Activated naive CD4-positive, alpha-beta T cell (primary cell): ENCODE measurements at places on chromosomes 2 and 18.

DNA sequence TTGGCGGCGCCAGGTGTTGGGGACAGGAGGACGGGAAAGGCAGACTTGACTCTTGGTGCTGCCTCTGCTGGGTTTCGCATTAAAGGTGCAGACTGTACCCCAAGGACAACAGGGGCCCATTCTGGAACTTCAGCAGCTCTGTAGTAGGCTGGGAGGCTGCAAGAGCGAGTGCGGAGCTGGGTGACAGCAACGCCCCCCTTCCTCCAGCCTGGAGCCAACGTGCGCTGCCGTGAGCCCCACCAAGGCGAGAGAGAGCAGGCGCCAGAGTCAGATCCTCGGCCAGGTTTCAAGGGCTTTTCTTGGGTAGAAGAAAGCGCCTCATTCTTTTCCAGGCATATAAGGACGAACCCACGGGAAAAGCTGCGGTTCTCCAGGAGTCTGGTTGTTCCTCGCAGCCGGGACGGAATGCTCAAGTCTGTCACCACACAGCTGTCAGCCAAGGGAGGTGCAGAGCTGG lies 1.9 kb downstream of the DOK6 start:
- DNase-seq = no peak

DNA sequence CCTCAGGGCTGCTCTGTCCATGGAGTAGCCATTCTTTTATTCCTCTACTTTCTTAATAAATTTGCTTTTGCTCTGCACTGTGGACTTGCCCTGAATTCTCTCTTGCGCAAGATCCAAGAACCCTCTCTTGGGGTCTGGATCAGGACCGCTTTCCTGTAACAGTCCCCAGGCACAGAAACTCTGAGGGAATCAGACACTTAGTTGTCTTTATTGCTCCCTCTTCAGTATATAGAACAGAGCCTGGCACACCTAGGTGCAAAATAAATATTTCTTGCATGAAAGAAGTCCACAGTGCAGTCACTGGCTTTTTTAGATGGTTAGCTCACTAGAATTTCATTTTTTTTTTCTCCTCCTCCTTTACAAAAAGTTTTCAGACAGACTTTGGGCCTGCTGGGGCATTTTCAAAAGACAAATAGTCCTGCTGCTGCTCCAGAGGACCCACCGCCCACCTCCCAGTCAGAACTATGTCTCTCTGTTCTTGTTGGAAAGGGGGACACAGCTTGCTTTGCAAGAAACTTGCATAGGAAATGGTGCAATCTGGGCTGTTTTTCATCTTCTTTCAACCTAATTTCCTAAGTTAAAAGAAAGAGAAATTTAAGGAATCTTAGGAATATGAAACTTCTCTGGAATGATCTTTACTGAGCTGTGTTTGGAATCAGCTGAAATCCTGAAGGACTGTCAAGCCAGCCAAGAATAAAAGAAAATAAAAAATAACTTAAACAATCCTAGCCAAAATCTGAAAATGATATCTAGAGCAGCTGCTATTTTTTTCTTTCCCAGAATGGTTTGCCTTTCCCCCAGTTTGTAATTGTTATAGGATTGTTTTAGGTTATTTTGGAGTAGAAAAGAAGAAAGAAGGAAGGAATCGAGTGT lies 31.7 kb upstream of the MAP4K3 start:
- DNase-seq = no peak

- DNase-seq = no peak
Measured at GRCh38 chr2:120594856-120595685, 140.6 kb upstream of the GLI2 start.

GRCh38 chr2:8515864-8516533 lies 165.9 kb upstream of the ID2 start:
- no peak for DNase-seq

DNA sequence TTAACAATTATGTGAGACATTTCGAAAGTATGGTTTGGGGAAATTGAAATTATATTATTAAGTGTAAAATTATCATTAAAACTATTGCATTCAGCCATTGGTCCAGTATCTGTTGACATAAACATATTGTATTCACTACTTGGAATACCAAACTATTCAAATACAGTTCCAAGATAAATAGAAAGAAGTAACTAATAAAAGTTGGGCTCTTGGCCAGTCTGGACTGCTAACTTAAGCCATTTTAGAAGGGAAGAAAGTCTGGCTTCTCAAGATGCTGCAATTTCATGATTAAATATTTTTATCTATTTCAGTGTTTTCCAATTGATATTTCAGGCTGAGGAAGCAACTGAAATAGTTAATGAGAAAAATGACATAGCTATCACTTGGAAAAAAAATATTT lies 109.8 kb upstream of the CHRNA1 start:
- DNase-seq = no peak

DNA sequence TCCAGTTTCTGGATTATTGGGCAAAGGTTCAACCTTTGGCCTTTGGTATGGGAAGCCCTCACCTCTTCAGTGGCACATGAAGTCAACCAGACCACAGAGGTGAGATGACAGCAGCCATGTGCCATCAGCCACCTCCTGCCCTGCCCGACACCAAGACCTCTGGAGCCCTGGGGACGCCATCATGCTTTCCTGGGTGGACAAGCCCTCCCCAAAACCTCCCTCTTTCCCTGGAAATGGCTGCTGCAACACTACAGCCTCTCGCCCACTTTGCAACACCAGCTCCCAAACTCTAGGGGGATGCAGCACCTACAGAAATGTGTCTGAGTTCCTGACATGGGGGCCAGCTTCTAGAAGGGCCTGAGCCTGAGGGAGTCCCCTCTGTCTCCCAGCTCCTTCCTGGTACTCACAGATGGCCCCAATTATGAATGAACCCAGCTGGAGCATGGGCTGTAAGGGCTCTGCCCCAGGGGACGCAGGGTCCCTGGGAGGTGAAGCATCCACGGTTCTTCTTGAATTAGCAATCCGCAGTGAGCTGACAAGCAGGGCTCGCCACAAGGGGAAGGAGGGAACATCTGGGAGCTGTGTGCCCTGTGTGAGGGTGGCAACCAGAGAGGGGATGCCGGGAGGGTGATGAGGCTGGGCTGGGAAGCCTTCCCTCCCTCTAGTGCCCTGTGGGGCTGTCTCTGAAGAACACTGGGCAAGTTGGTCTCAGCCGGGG lies 268.5 kb upstream of the HDAC4 start:
- DNase-seq = no peak

- no peak for DNase-seq
Measured at GRCh38 chr2:217527590-217528202, 475.1 kb downstream of the TNS1 start.

DNA sequence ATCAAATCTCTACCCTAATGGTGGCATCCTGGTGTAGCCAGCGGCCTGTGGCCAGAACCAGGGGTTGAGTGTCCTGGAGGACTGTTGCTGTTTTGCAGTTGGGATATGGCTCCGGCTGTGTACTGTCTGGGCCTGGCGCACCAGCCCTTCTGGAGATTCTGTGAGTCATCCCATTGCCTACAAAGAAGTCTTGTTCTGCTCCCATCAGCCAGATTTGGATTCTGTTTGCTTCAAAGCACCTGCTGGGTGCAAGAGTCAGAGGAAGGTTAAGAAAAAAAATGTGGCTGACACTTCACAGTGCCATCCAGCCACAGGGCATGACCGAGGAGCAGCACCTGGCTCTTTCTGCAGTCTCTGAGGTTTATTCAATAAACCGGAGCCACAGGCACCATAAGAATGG lies 41.0 kb upstream of the ASAP2 start:
- DNase-seq = no peak

- DNase-seq = no peak
Measured at GRCh38 chr2:160269365-160269764, 69.3 kb upstream of the ITGB6 start.

DNA sequence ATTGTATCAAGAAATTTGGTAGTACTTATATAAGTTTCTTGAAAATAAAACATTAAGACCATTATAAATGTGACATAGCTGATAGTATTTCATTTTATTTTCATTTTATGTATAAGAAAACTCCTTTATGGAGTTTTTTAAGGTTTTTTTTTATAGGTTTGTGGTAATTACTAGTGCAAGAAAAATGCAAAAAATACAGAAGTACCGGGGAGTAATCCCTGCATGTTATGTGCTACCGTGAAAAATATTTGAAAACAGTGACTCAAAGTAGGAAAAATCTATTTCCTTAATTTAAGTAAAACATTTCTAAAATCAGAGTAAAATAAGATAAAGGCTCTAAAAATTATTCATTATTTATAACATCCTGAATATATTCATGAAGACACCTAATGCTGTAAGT lies 21.6 kb downstream of the ZSWIM2 start:
- no peak for DNase-seq

DNA sequence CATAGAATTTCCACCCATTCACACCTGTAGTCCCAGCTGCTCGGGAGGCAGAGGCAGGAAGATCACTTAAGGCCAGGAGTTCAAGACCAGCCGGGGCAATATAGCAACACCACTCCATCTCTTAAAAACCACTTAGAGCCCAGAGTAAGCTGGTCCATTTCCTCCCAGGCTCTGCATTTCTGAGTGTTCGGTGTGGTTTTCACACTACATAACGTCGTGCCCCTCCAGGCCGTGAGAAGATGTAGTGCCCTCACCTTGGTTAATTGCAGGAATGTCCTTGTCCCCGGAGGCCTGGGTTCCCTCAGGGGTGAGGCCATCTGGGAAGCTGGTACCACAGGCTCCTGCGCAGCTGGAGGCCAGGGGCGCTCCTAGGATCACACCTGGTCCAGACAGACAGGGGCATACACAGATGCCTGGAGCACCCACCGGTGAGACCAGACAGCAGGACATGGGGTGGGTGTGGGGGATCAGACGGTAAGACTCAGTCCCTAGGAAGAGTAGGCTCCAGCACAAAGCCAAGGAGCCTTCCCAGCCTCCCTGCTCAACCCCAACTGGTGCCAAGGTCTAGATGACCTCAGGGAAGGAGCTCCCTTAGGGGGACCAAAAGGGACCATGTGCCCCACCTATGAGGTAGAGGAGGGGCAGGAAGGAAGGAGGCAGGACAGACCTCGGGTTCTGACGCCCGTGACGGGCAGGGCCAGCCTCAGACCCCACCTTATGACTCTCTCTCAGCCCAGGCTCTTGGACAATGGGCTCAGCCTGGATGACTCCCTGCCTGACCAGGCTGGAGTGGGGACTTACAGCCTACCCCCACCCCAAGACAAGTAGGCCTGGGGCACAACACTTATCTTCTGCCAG lies 752 bp downstream of the ASTL start:
- no peak for DNase-seq

DNA sequence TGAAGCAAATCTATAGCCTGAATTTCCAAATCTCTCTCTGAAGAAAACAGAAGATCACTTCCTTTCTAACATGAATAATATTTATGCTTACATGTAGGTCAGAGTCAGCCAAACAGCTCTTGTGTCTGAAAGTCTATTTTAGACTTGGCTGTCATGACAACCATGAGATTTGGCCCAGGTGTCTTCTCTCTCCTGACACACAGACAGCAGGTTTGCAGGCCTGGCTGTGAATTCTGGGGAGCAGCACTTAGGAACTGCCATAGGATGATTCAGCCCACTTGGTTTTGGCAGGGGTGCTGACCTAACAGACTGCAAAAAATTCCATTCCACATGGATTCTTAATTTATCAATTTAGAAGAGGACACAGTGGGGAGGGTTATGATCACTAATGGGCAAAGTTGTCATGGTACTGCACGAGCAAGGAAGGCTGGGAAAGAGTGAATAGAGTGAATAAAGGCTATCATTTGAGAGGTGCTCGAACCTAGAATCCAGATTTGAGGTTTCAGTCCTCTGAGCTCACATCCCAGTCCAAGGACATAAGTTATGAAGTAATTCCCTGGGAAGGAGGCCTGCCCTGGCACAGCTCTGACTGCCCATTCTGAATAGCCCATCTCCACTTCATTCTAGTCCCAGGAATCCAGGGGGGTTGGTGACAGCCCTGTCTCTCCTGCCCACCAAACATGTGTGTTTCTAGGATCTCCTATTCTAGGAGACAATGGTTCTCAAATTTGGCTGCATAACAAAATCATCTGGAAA lies 453.9 kb upstream of the TRIB2 start:
- no peak for DNase-seq

GRCh38 chr2:140929849-140930248 lies 1201.0 kb downstream of the LRP1B start:
- DNase-seq = no peak

- no peak for DNase-seq
Measured at GRCh38 chr18:3612315-3612714, 162.3 kb downstream of the TGIF1 start.

DNA sequence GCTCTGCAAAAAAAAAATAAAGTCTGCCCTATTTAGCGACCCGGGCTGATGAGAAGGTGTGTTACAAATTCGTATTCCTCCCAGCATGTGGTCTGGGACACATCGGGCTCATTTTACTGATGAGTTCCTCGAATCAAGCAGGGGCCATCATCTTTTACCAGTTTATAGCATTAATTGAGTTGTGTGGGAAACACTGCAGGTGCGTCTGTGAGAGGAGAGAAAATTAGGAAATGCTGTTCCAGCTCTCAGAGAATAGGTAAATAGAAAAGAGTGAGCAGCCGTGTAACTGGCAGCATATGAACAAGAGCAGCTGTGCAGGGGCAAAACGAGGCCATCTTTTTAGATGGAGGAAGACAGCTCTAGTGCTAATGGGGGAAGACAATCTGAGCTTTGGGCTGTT lies 216.7 kb downstream of the SETBP1 start:
- DNase-seq = no peak

- no peak for DNase-seq
Measured at GRCh38 chr2:34570266-34570872, 971.3 kb upstream of the FAM98A start.

DNA sequence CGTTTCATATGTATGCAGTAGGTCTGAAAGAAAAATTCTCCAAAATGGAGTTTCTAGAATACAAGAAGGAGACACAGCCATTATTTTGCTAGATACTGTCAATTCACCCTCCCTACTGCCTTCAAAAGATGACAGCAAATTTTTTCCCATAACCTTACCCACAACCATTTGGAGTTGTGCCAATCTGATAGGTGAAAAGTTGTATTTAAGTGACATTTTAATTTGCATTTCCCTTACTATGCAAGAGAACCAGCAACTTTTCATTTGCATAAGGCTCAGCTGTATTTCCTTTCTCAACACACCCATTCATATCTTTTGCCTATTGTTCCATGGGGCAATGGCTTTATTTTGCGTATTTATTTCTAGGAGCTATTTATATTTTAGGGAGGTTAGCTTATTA lies 31.4 kb upstream of the IL18RAP start:
- DNase-seq = no peak

- DNase-seq = no peak
Measured at GRCh38 chr18:33914399-33914798, 310.3 kb downstream of the NOL4 start.

- DNase-seq = no peak
Measured at GRCh38 chr18:24027156-24027827, 12.7 kb downstream of the TTC39C start.

- DNase-seq = no peak
Measured at GRCh38 chr2:232085826-232086425, 124.4 kb downstream of the DIS3L2 start.

GRCh38 chr2:45793305-45793962 lies 142.0 kb downstream of the PRKCE start:
- no peak for DNase-seq

GRCh38 chr2:108946442-108946841 lies 42.6 kb downstream of the EDAR start:
- no peak for DNase-seq

DNA sequence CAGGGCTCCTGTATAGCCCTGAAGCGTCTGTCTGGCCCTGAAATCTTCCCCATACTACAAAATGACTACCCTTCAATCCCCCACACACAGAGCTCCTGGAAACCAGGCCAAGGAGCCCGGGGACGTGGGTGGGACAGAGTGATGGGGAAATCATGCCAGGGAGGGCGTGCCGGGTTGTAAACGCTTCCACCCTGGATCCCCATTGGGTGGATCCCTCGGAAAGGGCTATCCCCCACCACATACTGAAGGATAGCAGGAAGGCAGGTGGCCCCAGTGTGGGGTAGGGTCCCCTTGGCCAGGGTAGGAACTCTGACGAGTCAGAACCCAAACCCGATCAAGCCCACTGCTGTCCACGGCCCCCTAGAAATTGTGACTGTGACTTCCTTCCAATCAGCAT lies 91.7 kb downstream of the INHBB start:
- no peak for DNase-seq
